Activated CD4-positive, alpha-beta T cell treated with anti-CD3 and anti-CD28 coated beads for 24 hours (primary cell): ENCODE measurements at places on chromosomes 3 and 15.

DNA sequence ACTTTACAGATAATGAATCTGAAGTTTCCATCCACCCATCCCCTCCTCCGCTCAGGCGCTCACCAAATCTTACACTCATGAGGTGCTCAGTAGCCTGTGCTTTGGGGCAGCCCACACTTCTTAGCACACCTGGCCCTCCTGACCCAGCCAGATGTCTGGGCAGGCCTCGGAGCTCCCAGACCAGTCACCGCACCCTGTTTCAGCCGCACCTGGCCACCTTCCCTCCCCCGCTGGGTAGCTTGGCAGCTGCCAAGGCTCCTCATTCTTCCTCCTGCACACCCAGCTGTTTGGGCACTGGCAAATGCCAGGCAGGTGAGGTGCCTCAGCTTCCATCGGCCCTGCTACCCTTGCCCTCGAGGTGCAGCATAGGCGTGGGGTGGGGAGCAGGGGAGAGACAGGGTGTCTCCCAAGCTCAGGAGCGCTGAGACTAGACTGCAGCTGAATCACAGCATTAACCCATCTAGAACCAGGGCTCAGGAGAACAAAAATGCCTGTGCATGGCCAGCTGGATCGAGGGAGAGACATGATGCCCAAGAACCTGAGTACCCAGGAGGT, 45.8 kb downstream of the CDC25A start:
- DNase-seq = no peak

- no peak for DNase-seq
These were observed 68.7 kb upstream of the ADAMTS9 start for GRCh38 chr3:64756398-64756986.

DNA sequence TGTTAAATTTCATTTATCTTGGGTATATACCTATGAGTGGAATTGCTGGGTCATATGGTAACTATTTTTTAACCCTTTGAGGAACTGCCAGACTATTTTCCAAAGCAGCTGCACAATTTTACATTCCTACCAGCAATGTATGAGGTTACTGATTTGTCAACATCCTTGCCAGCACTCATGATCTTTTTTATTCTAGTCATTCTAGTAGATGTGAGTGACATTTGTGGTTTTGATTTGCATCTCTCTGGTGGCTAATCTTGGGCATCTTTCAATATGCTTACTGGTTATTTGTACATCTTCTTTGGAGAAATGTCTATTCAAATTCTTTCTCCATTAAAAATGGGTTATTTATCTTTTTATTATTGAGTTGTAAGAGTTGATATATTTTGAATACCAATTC, 21.3 kb upstream of the LRRC58 start:
- no peak for DNase-seq

DNA sequence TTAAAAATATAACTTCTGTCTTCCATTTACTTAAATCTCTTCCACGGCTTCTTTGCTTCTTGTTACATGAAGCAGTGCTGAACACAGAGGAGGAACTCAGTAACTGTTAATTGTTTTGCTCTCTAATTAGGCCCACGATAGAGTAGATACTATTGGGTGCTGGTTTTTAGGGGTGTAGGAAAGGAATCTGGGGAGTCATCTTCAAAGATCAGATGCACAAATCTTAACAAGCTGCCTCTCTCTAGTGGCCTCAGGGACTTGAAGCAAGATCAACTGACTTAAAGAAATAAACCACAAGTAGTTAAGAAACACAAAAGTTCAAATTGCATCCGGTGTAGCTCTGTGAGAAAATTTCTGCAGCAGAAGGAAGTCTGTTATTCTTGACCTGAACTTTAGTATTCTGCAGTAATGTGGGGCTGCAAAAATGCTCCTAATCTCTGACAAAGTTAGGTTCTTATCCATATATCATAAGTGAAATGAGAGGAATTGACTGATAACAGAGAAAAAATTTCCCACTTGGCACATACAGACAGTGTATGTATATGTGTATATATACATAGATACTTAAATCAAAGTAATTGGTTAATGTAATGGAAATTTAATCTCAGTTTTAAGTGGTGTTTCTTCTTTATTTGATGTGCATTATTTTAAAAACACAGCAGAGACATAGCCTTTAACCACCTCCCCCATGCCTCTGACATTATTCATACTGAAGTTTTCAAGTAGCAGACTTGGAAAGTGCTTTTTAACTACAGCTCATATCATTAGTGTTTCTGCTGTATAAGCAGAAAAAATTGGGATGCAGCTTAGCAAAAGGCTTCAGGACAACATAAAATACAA, 51.8 kb downstream of the CHST2 start:
- DNase-seq = no peak

GRCh38 chr3:42301446-42302175, 35.6 kb upstream of the CCK start:
- DNase-seq = no peak

DNA sequence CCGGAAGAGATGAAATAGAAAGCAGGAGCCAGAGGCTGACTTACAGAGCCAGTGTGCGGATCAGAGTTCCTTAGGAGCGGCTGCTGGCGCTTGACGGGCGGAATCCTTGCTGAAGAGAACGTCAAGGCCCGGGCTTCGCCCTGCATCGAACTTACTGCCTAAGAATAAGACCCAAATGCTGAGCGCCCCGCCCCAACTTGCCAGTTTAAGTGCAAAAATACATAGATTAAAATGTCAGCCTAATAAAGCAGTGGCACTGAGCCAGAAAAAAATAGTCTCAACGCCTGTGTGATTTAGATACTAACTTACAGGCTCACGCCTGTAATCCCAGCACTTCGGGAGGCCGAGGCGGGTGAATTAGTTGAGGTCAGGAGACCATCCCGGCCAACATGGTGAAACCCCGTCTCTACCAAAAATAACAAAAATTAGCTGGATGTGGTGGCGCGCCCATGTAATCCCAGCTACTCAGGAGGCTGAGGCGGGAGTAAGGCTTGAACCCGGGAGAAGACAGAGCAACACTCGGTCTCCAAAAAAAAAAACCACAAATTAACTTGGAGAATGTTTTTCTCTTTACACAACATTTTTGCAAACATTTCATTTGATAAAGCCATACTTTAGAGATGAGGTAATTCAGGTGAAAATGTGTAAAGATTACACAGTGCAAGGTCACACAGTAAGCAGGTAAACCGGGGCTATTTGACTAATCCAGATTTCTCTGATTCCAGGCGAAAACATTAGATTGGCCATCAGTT, 1.2 kb upstream of the UBP1 start:
- no peak for DNase-seq

GRCh38 chr3:24137958-24138875, 193.1 kb downstream of the NR1D2 start:
- no peak for DNase-seq

DNA sequence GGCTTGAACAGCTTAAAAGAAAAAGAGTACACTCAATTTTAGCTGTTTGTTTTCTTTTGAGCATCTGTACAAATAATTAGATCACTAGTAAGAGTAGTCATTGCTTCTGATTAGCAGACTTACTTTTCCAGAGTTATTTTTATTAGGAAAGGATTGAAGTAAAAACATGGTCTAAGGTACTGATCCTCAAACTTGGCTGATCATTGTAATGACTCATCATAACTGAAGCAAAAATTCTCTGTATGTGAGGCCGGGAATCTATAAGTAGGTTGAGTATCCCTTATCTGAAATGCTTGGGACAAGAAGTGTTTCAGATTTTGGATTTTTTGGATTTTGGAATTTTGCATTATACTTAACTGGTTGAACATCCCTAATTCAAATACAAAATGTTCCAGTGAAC, 12.4 kb downstream of the NMD3 start:
- no peak for DNase-seq

- DNase-seq = no peak
These were observed 364.9 kb upstream of the DPPA4 start for GRCh38 chr3:109702252-109702651.

DNA sequence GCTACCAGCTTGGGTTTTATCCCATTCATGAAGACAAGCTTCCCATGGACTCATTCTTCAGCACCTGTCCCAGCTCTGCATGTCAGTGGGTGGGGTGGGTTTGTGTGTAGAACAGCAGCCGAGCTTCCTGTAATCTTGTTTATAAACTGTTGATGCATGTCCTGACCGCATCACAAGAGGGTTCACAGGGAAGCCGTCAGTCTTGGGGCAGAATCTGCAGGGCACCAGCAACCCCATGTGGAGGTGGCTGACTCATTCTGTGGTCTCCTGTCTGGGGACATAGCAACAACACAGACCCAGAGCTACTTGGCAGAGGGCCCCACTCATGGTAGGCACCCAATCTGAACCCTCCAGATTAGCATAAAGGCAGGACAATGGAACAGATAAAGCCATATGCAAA, 35.6 kb downstream of the DAPK2 start:
- peak; percentile 55 for DNase-seq

DNA sequence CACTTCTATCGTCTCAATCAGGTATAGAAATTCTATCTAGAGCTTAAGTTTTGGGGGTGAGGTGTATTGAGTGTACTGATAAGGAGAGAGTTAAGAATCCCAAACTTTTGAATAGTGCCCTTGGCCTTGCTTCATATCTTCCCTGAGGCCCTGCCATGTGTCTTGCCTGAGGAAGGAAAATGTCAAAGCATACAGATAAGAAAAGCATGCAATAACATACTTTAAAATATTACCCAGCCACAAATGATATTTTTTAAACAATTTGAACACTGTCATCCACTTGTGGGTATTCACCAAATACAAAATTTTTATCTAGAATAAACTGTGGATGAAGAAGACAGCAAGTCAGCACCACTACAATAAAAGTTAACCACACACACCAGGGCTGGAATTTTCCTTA, 631.0 kb upstream of the ALCAM start:
- DNase-seq = no peak

DNA sequence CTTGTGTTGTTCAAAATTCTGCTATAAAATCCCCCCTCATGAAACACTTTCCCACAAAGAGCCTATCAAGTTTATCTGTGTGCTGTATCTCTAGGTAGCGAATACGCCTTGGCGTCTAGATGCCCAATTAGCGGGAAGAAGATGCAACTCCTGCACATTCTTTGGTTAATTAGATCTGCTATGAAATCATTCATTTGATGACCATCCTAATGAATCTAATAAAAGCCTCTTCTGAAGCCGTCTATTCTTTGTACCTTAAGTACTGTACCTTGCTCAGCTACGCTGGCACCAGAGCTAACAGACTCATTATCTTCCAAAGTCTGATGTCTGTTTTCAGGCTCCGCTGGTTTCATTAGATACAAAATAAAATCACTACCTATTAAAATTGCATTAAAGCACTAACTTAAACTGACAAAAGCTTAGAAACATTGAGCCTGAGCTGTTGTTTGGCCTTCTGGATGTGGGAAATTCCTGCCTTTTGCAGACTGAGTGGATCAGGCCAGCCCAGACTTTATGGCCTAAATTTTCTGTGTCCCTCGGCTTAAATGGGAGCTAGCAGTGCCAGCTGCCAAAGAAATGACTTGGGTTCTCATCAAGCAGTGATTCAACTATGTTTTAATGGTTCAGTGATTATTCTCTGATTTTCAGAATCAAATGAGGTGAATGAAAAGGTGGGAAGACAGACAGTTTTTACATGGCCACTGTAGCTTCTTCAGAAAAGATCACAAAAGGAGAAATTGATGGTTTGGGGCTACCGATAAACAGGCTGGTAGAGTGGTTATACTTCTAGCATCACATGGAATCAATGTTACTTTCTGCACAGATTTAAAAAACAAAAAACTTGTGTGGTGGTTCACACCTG, 28.4 kb upstream of the CHST2 start:
- DNase-seq = no peak

DNA sequence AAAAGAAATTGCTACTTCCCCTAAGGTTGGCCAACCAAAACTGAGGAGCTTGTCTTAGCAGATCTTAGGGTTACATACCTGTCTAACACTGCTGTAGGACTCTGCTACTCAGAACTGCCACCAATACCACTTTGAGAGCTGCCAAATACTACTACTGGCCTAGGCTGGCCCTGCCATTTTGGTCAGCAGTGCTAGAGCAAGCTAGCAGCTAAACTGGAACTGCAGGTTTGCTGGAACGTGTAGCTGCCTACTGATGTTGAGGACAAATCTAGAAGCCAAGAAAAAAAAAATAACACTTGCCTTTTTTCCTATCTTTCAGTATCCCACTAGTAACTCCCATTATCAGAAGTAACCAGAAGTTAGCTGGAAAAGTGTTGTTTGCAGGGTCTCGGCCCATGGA, 387.4 kb downstream of the RBMS3 start:
- DNase-seq = no peak

- DNase-seq = no peak
These were observed 31.3 kb downstream of the TRAK1 start for GRCh38 chr3:42122261-42123011.

DNA sequence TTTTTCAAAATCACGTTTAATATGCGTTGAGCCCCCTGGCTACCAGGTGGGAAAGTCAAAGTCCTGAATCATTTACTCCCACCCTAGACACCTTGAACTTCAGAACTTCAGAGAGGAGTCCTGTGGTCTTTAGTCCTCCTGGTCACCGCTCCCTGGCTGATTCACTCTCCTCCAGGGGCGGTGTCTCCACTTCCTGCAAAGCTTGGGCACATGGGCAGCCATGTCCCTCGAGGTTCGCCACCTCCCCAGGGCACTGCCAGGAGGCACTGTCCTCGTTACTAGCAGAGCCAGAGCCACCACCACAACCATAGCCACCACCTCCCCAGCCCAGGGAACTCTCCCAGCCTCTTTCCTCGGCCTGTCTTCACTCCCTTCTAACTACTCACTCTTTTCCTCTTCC, 31.0 kb downstream of the LOXL1 start:
- no peak for DNase-seq

- DNase-seq = no peak
These were observed 33.8 kb upstream of the GYG1 start for GRCh38 chr3:148957586-148957985.

DNA sequence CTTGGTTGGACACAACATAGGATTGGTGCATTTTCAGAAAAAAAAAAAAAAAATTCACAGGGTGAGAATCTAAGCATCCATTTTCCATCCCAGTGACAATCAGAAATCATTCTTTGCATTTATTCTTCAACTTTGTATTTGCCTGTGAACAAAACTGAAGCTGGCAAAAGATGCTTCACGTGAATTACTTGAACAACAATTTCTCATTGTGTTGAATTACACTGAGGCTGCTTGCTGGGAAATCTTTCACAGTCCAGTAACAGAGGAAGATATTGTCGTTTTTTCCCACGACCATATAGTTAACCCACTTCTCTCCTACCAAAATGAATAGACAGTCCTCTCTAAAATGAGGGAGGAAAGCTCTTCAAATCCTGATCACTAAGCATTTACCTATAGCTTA, 4.3 kb upstream of the SLCO3A1 start:
- no peak for DNase-seq
